ENCODE measurements at places on chromosomes 2 and 18.

DNA sequence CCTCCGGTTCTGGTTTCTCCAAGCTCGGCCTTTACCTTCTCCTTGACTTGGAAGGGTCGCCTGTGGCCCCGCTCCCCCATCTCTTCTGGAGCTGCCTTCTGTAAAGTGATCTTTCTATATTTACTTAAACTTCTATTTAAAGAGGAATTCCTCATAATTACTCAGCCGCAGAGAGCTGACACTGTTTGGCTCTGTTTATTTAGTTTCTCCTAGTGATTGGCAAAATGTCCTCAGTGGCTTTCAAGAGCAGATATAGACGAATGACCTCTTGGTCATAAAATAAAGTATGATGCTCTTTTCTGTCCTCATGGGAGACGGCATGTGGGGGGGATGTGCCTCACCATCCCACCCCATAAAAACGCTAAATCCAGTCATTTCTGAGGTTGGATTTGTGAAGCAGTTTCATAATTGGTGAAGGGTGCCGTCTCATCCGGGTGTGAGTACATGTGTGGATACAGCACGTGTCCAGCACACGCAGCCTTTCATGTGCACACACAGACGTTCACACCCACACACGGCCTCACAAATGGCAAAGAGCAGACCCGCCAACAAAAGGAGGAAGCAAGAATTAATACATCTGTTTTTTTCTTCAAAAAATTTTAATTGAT, 43.4 kb upstream of the SMAD7 start:
- peak; percentile 64 for DNase-seq

DNA sequence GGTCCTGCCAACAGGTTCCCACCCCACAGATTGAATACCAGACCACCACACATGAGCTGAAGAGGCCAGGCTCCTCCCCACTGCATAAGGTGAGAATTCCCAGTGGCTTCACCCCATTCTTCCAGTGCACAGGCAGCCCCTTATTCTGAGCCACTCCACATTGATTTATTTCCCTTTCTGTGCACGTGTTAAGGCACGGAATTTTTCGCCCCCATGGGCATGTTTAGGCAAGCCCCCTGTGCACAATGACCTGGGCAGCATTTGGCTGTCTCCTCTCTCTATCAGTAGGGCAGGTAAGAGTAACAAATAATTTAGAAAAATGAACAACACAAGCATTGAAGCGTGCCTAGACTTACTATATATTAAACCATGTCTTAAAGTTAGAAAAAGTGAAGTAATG, 15.2 kb upstream of the CHAC2 start:
- no peak for DNase-seq

GRCh38 chr2:30766666-30767065, 40.6 kb downstream of the CAPN13 start:
- no peak for DNase-seq

DNA sequence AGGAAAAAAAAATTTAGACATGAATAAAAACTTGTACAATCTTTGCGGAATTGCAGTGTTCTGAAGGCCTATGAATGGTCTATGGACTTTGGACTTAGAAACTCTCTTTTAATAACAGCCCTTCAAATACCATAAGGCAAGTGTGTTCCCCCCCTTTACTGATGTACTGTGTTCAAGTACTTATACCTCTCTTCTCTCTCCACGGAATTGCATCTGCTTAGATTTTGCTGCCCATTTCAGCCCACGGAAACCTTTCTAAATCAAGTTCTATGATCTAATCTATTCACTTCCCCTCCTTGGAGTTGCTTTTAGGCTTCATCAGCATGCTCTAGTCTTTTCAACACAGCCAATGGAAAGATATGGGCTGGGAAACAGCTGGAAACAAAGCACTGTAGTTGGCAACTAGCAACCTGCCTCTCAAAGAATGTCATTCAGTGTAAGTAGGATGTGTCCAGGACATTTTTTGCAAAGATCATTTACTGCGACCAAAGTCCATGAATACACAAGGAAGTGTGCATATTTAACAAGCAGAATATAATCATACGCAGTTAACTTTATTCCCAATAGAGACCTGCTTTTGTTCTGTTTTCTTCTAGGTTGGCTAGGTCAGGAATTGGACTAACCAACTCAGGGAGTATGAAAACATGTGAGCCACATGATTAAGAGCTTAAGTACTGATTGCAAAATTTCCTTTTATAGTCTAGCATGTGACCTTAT, 58.0 kb downstream of the SLC40A1 start:
- no peak for DNase-seq

GRCh38 chr2:214881647-214882202, 72.2 kb upstream of the BARD1 start:
- DNase-seq: peak; percentile 29

DNA sequence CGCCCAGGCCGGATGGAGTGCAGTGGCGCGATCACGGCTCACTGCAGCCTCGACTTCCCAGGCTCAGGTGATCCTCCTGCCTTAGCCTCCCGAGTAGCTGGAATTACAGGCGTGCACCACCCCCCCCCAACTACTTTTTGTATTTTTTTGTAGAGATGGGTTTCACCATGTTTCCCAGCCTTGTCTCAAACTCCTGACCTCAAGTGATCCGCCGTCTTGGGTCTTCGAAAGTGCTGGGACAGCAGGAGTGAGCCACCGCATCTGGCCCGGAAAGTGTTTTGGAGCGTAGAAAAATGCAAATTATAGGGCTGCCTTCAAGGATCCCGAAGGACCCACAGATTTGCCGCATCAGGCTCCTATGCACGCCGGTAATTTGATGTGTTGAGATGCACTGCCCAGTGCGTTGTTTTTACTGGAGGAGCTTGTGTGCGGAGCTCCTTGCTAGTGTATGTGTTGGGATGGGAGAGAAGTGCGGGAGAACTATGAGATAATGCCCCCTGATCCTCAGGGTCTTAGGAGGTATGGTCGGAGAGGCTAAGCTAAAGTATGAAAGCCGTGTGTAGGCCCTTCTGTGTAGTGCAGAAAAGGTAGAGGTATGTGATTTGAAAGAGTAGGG, 1.2 kb upstream of the CLASP1 start:
- DNase-seq: peak; percentile 33

GRCh38 chr2:170843656-170844055, 27.0 kb downstream of the GAD1 start:
- no peak for DNase-seq

DNA sequence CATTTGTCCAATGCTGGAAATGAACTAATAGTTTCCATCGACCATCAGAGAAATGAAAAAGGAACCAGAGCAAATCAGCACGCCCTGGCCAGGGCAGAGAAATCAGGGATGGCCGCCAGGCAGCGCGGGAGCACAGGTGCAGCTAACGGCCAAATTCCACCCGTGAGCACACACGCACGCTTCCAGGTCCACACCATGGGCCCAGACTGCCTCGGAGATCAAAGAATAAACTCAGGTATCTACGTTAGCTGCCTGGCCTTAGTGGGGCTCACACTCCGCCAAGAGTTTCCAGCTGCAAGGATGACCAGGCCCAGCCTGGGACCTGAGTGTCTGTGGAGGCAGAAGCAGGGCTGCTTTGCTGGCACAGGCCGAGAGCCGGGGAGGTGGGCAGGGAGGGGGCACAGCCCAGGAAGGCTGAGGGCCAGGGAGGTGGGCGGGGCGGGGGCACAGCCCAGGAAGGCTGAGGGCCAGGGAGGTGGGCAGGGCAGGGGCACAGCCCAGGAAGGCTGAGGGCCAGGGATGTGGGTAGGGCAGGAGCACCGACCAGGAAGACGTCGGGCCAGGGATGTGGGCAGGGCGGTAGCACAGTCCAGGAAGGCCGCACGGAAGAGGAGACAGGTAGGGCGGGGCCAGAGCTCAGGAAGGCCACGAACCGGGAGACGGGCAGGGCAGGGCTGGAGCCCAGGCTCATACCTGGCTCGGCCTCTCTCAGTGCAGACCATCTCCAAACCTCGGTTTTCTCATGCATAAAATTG, 43.2 kb upstream of the SALL3 start:
- no peak for DNase-seq

- no peak for DNase-seq
Observed at GRCh38 chr18:64668461-64668962, 519.6 kb upstream of the LINC00305 start.

- peak; percentile 60 for DNase-seq
Observed at GRCh38 chr2:37837628-37838328, 87.3 kb upstream of the RMDN2 start.

DNA sequence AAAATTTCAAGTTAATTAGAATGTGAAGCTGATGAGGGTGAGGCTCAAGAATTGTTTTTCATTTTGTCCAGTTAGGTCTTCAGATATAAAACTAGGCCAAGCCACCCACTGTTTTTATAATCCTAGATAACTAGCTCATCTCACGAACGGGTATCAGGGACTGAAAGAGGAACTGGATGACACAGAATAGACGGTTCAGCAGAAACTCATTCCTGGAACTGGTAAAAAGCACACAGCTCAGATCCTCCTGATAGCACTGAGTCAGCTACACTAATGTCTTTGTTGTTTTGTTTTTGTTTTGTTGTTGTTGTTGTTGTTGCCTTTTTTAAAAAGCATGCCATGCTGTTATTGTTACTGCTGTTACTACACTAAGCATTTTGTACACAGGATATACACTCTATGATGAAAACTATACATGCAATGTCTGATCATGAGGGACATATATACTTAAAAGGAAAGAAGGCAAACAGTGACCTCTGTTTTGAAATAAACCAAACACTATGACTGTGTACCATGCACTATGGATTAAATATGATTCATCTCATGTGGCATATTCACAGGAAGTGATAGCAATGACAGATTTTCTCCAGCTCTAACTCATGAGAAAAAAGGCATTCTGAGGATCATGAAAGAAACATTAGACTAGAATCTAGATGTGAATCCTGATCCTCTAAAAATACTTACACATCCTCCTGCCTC, 437.6 kb downstream of the NCKAP5 start:
- DNase-seq: no peak

DNA sequence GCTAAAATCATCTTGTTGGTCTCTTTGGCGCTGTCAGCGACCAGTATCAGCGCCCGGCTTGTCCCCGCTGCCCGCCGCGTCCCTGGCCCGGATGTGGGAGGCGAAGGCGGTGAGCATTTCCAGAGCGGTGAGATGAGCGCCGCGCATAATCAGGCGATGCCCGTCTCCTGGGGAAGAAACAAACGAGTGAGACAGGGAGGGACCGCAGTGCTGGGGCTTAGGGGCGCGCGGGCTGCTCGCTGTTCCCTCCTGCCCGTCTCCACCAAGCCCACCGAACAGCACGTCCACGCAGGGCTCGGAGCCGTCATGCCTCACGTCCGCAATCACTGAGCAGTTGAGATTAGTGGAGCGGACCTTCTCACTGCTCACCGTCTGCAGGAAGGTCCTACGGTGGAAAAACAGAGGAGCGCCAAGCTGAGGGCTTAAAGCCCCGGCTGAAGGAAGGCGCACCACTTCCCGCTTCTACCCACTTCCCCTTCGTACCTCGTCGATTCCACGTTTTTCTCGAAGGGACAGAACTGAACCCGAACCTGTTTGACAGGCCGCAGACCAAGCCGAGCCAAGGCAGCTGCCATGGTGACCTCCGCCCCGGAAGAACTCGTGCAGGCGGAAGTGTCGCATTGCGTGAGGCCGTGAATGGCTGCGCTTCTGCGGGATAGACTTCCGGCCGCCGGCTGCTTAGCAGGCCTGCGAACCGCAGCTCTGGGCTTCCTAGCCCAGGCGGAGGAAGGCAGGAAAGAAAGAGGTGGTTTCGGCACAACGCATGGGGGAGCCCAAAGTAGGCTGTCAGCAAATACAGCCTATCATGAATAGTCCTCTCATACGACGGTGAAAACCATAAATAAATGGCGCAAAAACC, at the start of gene MRPL53:
TSS of gene MRPL53 (minus strand) at position 595 of the 859 bp plus-strand sequence. CDS start at position 575, 20 bp downstream.
- peak; percentile 97 for DNase-seq

DNA sequence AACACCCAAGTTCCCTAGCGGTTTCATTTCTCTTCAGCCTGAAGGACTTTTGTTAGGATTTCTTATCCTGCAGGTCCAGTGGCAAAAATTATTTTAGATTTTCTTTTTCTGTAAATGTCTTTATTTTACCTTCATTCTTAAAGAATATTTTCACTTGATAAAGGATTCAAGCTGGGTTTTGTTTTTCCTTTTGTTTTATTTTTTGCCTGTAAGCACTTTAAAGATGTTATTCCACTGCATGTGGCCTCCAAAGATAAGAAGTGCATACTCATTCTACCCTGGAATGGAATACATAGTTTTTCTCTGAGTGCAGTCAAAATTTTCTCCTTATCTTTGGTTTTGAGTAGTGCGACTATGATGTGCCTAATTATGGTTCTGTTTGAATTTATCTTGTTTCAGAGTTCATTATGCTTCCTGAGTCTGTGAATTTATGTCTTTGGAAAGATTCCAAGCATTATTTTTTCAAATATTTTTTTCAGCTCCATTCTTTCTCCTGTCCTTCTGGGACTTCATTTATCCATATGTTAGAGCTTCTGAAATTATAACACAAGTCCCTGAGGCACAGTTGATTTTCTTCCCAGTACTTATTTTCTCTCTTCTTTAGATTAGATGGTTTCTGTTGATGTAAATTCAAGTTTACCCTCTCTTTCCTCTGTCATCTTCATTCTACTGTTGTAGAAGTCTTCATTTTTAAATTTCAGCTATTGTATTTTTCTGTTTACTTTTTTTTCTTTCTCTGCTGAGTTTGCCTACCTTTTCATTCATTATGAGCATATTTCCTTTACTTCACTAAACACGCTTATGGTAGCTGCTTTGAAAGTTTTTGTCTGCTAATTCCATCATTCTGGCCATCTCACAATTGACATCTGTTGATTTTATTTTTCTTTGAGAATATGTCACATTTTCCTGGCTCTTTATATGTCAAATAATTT, 69.6 kb downstream of the MAPRE2 start:
- no peak for DNase-seq

DNA sequence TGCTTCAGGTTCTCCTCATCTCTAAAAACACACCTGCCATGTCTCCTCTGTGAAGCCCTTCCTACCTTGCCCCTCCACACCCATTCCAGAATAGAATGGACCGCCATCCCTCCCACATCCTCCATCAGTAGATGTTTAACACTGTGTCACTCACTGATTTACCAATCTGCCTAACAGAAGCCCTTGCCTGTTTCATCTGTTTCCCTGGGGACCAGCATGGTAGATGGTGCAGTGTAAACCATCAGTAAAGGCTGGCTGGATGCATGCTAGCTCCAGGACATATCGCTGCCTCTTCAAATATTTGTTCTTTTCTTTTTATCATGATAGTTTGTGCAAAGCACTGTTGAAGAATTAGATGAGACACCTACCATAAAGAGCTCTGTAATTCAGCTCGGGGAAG, 271.4 kb downstream of the PIEZO2 start:
- DNase-seq: no peak

- DNase-seq: no peak
Observed at GRCh38 chr2:60533101-60534051, 20.1 kb downstream of the BCL11A start.

DNA sequence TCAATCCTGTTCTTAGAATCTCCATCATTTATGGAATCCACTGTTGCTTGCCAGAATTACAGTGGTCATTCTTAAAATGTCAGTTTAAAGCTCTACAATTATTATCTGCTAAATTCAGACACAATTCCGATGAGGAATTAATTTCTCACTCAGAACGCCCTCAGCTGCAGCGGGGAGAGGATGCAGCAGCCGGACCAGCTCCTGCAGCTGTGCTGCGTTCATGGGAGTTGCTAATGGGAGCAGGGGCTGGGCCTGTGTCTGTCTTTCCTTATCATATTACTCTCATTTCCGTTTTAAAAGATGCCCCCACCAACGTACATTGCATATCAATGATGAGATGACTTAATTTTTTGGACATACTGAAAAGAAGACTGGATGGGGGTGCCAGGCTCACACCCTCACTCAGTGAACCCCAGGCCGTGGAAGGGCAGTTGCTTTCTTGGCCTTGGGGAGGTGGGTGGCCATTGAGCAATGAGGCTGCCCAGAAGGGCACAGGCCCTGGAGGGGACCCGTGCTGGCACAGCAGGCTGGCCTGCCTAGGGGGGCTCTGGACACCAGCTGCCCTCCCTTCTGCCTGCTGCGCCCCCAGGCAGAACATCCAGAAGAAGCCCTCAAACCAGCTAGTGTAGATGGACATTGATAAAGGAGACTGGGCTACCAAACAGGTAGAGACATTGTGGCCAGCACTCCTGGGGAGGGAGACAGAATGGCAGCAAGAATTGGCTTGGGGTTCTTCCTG, 503.6 kb upstream of the MYT1L start:
- DNase-seq: no peak

Measured in femur (tissue), 1 donor.